ENCODE measurements at places on chromosomes 7 and 10. TPM values are rescaled to one million over a fixed set of nuclear protein-coding genes. Genes with fewer than 3 reads are reported as not detected.

DNA sequence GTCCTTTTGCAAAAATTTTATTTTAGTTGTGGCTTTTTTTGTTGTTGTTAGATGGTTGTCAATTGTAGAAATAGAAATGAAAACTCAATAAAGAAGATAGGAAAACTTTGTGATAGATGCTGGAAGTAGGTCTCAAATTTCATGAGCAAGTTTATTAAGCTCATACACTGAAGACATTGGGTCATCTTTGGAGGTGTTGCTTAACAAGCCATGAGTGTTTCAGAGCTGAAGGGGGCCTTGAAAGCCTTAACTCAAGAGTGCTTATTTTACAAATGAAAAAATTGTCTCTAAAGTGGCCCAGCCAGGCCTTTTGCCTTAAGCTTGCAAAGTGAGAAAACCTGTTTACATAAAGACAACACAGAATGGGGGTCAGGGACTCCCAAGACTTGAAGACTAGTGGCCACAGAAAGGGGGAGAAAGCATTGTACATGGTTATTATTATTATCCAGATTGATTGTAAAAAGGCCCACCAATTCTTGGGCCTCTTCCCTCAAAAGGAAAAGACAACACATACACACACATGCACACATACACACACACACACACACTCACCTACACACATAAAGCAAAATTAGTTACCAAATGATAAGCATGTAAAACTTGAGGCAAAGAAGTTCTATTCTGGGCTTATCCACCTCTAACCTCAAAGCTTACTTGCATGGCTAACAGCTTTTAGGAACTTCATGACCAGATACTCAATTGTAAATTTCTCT is 49.7 kb upstream of the GLCCI1 start:
- no peak for DNase-seq

GRCh38 chr7:98878365-98879197 is at the start of gene TRRAP:
Gene TRRAP, plus strand, starts transcription at chr7:98878532. Its CDS starts 2,619 bp downstream, at chr7:98881151.
- peak; percentile 71 for DNase-seq

- peak; percentile 77 for DNase-seq
Observed at GRCh38 chr7:26667514-26668133, 196.8 kb downstream of the SKAP2 start.

Gene TACR2
- 5.6 TPM for total RNA-seq

Gene GUSB
- total RNA-seq: 48.7 TPM

Gene EGR2
- total RNA-seq: 5.7 TPM

DNA sequence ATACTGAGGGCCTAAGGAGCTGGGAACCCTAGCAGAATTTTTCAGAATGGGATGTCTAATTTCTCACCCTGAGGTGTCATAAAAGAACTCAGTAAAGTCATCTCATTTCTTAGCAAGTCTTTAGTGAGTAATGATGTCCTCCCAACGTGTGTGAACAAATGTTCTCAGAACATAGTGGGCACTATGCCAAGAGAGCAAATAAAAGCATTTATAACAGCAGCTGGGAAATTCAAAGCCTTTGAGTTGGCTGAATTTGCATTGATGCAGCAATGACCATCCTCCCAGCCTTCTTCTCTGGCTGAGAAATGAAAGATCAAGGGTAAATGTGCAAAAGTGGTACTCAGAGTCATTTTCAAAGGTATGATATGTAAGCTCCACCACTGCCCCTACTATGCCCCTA is 109.4 kb downstream of the FAM107B start:
- DNase-seq: no peak

GRCh38 chr10:78964274-78964951 is 104.4 kb upstream of the ZMIZ1 start:
- no peak for DNase-seq

GRCh38 chr7:17401791-17402627 is 103.6 kb downstream of the AHR start:
- DNase-seq: no peak

Measured in ureter (tissue), 1 donor.